T-helper 22 cell (primary cell): ENCODE measurements at places on chromosomes 11 and 22.

- DNase-seq: no peak
These were observed 23.7 kb downstream of the SCN4B start for GRCh38 chr11:118128721-118129470.

- DNase-seq: no peak
These were observed 34.2 kb upstream of the RRM1 start for GRCh38 chr11:4060182-4060923.

DNA sequence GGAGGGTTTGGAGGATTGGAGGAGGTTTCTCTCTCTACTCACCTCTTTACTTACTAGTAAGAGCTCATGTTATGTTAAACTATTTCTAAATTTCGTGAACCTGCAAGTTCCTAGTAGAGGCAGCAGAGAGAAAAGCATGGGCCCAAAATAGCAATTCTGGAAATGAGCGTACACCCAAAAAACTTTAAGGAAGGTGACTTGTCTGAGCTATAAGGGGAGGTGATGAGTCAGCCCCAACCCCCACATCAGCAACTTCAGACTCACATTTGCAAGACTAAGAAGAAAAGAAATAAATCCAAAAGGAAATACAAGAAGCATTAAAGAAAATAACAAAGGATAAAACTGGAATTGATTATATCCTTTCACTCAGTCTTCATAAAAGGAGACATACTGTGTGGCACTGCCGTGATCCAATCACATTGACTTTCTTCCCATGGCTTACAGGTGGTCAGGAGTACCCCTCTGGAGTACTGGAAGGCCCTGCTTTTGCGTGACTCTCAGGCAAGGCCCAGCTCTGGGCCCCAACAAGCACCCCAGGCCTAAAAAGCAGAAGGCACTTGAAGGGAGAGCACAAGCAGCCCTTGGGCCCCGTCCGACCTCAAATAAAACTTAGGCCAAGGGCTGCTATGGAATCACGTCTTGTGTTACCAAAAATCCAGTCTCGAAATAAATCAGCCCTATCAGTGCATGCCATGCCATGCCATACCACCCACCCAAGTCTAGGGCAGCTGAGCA lies 14.3 kb downstream of the PACSIN2 start:
- no peak for DNase-seq

DNA sequence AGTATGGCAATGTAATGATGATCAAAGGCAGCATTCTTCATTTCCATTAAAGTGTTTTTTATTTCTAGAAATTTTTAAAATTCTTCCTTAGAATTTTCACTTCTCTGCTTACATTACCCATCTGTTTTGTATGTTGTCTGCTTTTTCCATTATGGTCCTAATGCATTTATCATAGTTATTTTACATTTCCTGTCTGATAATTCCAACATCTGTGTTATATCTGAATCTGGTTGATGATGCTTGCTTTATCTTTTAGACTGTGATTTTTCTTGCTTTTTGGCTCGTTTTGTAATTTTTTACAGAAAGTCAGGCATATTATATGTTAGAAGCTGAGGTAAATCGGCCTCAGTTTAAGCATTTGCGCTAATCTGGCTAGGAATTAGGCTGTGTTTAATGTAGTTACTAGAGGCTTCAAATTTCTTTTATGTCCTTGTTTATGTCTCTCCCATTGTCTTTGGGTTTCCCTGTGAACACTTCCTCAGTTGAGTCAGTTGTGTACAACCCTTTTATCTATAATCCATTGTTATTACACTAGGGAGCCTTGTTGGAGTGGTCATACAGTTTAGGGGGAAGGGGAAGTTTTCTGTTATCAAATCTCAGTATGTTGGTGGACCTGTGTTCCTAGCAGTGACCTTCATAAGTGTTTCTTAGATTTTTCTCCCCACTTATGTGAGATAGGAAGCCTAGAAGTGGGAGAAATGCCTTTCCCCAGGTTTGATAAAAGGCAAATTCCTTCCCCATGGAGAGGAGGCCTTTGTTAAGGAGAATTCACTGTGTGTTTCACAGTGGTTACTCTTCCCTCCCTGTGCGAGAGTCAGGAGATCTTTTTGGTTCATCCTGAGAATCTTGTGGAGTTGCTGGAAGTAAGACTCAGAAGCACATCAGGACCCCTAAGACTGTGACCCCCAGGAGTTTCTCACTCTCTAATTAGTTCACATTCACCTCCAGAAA lies 437.5 kb downstream of the INSC start:
- DNase-seq: no peak

- DNase-seq: no peak
These were observed 28.6 kb downstream of the MMP20 start for GRCh38 chr11:102596578-102596977.

DNA sequence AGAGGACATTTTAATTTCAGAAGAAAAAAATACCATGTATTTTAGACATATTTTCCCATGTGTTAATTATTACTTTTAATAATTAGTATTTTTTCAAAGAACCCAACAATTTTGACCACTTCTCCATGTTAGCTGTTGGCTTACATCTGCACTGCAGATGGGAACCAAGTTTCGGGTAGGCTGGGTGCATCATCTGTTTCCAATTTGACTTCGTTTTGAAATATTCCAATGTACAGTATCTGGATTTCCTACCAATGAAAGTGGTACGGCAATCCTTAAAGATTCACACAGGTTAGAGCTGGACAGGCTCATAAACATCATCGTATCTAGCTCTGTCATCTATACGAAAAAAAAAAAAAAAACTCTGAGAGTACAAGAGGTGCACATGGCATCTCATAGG lies 670.2 kb downstream of the OPCML start:
- DNase-seq: no peak

GRCh38 chr11:74035264-74035663 lies 26.4 kb upstream of the UCP3 start:
- no peak for DNase-seq

DNA sequence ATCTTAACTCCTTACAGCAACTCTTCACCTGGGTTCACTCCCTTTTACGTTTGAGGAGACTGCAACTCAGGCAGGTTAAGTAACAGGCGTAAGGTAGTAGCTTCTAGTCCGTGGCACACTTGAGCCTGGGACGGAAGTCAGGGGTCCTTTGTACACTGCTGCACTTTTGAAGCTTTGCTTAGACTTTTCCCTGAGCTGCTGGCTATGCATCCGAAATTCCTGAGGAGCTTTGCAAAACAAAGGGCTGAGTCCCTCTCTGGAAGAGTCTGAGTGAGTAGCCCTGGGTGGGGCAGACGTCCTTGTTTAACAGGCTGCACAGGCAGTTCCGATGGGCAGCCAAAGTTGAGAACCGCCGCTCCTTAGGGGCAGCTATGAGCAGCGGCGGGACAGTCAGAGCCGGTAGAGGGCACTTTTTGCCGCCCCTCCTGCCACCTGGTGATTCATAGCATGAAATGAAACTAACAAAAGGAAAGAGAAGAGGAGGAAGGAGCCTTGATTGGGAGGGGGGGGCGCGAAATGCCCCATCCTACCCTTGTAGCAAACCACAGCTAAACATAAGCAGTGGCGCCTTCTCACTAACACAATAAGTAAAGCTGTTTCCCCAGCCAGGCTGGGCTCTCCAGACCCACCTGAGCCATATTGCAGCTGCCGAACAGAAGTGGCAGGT lies 1.4 kb downstream of the TMEM109 start:
- peak; percentile 57 for DNase-seq

GRCh38 chr11:95135880-95136279 lies 46.2 kb downstream of the ENDOD1 start:
- no peak for DNase-seq

DNA sequence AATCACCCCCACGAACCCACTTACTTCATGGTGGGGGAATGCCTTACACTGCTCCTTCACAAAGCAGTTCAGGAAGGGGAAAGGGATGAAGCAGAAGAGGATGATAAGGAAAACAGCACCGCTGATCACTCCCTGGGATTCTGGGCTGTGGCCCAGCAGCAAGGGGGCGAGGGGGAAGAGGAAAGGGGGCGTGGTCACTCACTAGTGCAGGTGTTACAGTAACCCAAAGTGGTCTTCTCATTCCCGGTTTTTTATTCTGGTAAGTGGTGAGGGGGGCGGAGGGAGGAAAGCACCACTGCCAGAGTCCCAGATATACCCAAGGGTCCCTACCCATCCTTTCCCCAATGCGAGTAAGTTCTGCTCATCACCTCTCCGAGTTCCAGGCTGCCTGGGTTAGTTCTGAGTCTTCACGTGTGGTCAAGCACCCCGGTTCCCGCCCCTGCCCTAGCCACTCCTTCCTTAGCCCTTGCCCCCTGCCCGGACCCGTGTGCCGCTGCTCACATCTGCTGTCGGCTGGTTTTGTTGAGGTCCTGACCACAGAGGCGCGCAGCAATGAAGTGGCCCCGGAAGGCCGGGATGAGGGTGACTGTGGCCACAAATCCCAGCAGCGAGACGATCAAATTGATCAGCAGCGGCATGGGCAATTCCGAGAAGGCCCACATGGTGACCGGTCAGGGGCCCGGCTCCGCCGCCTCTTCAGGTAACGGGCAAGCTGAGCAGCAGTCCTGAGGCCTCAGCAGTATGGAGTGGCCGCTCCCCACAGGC lies 477 bp downstream of the DPAGT1 start:
- DNase-seq: no peak

- no peak for DNase-seq
These were observed 337.2 kb upstream of the API5 start for GRCh38 chr11:42974510-42975179.

- DNase-seq: no peak
These were observed 38.8 kb downstream of the CSRP3 start for GRCh38 chr11:19162951-19163505.

- DNase-seq: no peak
These were observed 26.9 kb upstream of the FCHSD2 start for GRCh38 chr11:73168925-73169579.

GRCh38 chr22:49395617-49396016 lies 432.1 kb downstream of the BRD1 start:
- no peak for DNase-seq

GRCh38 chr11:128550261-128550821 lies 37.0 kb downstream of the ETS1 start:
- DNase-seq: no peak

GRCh38 chr11:127114035-127114434 lies 113.5 kb upstream of the KIRREL3 start:
- DNase-seq: no peak

GRCh38 chr11:57477507-57478189 lies 17.3 kb downstream of the RTN4RL2 start:
- no peak for DNase-seq
